ENCODE measurements at places on chromosomes 12 and 14. TPM values are rescaled to one million over a fixed set of nuclear protein-coding genes. Genes with fewer than 3 reads are reported as not detected.

DNA sequence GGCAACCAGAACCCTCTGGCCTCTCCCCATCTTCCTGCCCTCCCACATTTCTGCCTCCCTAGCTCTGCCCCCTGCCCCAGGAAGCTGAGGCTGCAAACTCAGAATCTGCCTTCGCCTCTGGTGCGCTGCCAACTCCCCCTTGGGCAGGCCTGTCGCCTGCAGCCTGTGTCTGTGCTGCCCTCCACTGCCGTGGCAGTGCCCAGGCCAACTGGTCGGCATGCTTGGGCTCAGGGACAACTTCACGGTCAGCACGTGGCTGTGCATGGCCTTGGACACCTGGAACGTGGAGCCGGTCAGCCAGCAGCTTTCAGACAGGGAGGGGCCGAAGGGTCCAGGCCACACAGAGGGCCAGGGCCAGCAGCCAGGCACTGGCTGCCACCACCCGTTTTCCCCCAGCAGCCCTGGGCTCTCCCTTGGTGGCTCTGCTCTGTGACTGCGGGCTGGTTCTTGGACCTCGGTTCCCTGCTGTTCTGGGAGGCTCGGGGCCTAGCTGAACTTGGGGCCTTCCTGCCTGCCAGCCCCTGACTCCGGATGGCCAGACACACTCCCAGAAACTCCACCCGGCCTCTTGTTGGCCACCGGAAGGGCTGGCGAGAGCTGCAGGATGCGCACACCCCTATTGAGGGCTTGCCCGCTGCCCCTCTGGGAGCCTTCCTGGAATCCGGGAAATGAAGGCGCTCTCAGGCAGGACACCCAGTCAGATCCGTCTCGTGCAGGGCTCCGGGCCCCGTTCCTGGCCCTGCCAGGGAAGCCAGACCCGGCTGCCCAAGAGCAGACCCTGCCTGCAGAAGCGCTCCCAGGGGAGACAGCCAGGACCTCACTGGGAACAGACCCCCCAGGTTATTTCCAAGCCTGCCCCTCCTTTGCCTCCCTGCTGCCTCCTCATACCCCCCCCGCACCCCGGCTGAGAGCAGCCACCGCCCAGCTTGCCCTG lies 34.2 kb upstream of the PPP1R13B start:
- no peak for DNase-seq

- no peak for DNase-seq
These were observed 7.2 kb upstream of the LMO3 start for GRCh38 chr12:16613199-16613598.

GRCh38 chr14:22338917-22339715 lies 249.9 kb downstream of the DAD1 start:
- peak; percentile 73 for DNase-seq

DNA sequence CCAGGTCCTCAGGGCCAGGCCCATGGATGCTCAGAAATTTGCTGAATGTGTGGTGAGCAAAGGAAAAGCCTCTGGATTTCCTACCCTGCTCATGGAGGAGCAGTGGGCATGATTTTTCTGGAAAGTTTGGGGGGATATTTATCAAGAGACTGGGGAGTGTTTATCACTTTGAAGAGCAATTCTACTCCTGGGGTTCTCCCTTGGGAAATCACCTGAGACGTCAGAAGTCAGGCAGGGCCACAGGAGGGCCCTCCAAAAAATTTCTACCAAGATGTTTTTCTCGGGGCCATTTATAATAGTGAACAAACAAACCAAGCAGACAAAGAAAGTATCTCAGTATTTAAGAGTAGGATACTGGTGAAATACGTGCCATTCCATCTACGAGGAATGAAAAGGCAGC lies 20.1 kb upstream of the EIF2B2 start:
- DNase-seq, result no peak

DNA sequence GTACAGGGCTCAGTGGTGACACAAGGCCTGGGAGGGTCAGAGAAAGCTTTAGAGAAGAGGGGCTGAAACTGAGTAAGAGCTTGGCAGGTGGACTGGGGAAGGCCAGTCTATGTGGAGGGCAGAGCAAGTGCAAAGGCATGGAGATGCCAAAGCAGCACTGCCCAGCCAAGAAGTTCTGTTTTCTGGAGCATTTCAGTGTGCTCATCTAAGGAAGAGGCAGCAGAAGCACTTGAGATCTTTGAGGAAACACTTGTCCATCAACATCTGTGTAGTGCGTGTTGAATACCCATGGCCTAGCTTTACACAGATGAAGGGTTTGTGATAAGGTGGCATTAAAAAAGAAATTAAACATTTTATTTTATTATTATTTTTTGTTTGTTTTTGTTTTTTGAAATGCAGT lies 52.8 kb downstream of the FOS start:
- no peak for DNase-seq

DNA sequence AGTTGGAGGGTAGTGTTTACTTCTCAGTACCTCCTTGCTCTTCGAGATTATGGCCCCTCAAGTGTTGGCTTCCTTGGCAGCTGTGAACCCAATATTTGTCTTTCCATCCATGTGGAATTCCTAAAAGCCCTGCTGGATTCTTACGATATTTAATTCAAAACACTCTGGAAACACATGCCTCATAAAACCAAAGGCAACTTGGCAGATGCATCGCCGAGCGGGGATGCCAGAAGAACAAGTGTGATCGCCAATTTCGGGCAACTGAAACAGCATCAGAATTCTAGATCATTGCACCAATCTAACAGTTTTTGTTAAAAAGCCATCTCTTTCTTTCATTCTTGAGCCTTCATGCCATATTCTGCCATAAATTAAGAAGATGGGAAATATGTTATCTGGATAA lies 934.4 kb downstream of the AACS start:
- DNase-seq, result peak; percentile 20

DNA sequence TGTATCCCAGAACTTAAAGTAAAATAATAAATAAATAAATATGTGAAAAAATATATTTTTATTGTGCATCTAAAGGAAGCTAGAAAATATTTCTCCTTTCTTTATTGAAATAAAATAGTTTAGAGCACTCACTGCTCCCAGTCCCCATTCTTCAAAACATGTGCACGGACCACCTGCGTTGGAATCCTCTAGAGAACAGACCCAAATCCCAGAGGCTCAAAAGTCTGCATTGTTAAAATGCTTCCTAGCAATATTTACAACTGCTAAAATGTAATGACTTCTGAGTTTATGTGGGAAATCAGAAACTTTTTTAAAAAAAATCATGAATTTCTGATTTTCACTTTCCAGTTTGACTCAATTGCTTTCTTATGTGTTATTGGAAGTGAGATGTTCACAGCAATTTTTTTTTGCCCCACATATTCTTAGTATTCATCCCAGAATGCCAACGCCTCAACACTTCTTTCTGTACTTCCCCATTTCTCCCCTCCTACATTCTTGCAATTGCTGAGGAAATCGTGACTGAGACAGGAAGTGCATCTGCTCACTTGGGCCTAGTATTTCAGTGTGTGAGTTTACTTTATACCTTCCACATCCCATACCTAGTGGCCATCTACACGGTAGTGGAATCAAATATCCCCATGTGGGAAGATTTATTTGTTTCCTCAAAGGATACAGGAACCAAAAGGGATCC lies 116.0 kb upstream of the FLRT2 start:
- no peak for DNase-seq

DNA sequence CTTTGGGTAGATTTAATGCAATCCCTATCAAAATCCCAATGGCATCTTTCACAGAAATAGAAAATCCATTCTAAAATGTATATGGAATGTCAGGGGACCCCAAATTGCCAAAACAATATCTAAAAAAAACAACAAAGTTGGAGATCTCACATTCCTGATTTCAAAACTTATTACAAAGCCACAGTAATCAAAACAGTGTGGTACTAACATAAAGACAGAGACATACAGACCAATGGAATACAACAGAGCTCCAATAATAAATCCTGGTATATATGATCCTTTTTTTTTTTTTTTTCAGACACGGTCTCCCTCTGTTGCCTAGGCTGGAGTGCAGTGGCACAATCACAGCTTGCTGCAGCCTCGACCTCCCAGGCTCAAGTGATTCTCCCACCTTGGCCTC lies 4.7 kb downstream of the TMBIM4 start:
- no peak for DNase-seq

GRCh38 chr14:21978184-21978998 lies 304.8 kb upstream of the OR4E1 start:
- no peak for DNase-seq

DNA sequence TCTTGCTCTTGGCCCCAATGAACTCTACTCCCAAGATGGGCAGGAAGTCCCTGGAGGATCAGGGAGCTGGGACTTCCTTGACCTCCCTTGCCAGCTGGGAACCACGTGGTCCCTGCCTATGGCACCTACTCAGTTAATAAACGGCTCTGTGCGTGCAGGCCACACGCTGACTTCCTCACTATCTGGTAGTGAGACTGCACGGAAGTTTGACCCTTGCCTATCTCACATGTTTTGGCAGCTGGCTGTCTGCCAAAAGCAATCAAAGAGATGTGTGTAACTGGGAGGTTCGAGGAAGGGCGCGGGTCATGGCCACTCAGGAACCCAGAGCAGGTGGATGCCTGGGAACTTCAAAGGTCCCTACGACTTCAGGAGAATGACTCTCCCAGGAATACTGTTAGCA lies 57.9 kb downstream of the RFLNA start:
- DNase-seq, result no peak

GRCh38 chr14:35814371-35815005 lies 5.4 kb upstream of the RALGAPA1 start:
- DNase-seq, result no peak

DNA sequence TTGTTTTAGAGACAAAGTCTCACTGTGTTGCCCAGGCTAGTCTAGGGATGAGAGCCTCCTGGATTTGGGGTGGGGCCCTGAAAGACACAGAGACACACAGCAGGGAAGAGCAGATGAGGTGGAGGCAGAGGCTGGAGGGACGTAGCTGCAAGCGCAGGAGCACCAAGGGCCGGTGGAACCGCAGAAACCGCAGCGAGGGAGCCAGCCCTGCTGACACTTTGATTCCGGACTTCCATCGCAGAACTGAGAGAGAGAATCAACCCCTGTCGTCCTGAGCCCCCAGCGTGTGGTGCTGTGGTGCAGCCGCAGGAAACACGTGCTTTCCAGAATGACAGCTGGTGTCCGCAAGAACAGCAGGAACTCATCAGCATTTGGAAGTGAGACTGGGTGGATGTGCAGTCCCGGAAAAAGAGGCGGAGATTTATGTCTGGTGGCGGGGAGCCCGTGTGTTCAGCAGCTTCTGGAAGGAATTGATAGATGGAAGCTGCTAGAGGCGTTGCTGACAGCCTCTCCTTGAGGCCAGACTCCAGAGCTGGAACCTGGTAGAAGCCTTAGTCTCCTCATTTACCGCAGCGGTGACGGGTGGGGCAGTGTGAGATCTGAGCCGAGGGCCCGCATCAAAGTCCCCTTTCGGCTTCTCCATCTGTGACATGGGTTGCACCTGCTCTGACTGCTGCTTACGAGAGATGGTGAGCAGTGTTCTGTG lies 21.9 kb upstream of the KLC1 start:
- DNase-seq, result peak; percentile 75

GRCh38 chr14:71905031-71905430 lies 27.2 kb upstream of the RGS6 start:
- no peak for DNase-seq

GRCh38 chr12:18651525-18651924 lies 86.3 kb downstream of the PLCZ1 start:
- no peak for DNase-seq

GRCh38 chr12:57165741-57166140 lies 18.3 kb upstream of the LRP1-AS start:
- peak; percentile 57 for DNase-seq

DNA sequence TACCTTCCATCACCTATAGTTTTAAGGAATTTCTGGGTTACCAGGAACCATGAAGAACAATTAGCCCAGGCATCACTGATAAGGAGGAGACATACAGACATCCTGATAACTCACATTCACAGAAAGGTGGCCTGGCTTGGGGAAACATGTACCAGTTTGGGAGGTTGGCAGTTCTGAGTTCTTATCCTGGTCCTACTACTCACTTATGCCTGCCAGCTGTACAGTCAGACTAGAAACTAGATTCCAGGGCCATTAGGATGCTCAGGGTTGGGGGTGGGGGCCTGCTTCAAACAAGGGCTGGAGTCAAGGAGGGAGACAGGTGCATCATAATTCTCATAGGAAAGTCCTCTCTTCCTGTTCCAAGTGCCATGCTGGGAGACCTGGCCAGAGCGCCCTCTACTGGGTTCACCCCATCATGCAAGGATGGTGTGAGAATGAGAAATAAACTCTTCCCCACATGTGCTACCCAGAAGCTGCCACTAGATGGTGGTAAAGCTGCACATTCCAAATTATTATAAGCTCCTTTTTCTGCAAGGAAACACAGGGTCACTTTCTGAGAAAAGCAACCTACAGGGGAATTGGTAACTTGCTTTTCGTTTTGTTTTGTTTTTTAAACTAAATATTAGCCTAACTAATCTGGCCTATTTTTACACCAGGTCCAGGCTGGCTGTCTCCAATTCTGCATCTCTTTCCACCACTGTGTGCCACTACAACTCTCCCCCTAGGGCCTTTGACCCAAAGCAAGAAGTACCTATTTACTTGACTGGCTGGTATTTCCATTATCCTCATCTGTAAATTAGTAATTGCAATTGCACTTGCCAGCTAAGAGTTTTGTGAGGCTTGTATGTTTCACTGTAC lies 14.5 kb downstream of the OAS2 start:
- DNase-seq, result peak; percentile 18

DNA sequence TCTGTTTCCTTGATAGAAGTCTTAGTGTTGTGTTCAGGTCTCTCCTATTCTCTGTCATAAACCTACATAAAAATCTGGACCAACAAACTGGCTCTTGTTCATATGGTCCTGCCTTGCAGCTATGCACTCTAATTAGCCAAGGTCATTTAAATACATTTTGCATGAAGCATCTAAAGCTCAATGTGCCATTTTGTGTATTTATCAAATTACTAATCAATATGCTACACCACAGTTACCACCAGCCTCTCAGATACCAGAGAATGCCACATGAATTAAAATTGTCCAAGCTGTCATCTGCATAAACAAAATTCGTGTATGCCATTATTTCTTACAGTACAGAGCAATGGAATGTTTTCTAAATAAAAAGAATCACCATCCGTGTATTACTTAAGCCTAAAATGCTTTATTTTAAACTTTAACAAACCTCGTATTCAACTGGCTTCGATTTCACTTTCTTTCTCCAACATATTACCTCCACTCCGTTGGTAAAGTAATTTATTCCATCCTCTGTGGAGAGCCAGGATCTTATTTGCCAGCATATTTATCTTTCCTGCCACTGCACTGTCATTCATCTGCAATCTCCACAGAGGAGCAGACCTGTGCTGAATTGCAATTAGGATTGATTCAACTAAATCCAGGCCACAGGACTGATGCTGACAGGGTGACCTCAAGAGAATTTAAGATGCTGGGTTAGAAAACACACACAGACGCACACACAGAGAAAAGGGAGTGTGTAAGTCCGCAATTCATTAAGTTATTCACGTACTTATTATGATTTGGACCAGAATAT lies 284.1 kb upstream of the FOXG1 start:
- no peak for DNase-seq

- DNase-seq, result no peak
These were observed 65.0 kb downstream of the CDK17 start for GRCh38 chr12:96335270-96335669.

- peak; percentile 36 for DNase-seq
These were observed 200.4 kb downstream of the PIK3C2G start for GRCh38 chr12:18461758-18462157.

Gene NDRG2
- 17.5 TPM for total RNA-seq

Gene WNT5B
- total RNA-seq, result 208 TPM

Gene OTX2
- not detected for total RNA-seq

Gene CAPZA3
- not detected for total RNA-seq

Gene ASB2
- not detected for total RNA-seq

Gene DDN
- total RNA-seq, result 0.13 TPM

Gene KRT5
- 0.23 TPM for total RNA-seq

Gene KCTD10
- 92.0 TPM for total RNA-seq

Gene BMP4
- 9.3 TPM for total RNA-seq

All from MG63 (cell line).